ENCODE measurements at places on chromosomes 12 and 14.
A peak's percentile ranks its signal among the peaks of the same experiment; 100 is the strongest.

- no peak for DNase-seq
Observed at GRCh38 chr12:123971449-123971769, 1.2 kb downstream of the CCDC92 start.

GRCh38 chr14:21913759-21914158, 240.1 kb upstream of the OR4E1 start:
- DNase-seq = peak; percentile 72

DNA sequence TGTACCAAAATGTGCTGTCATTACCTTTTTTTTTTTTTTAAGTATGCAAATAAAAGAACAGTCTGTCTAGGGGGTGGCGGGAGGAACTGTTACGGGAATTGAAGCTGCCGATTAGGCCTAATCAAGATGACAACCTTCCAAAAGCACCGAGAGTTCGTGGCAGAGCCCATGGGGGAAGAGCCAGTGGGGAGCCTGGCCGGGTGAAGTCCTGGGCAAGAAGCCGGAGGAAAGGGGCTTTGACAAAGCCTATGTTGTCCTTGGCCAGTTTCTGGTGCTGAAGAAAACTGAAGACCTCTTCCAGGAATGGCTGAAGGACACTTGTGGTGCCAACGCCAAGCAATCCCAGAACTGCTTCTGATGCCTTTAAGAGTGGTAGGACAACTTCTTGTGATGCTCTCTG, 42.6 kb downstream of the ACTN1 start:
- DNase-seq = no peak

DNA sequence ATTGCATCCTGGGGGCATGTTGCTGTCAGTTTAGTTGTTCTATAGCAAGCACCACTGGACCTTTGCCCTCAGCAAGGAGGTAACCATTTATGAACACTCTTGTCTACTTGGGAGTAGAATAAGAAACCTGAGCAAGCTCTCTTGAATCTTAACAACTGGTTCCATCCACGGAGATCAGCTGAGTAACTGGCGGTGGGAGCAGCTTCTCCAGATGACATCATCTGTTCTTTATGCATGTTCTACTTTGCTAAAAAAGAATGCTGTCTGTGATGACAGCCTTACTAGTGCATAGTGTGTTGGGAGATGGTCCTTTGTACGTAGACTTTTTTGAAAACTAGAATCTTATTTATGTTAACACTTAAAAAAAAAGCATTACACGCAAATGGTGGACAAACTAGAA, 17.7 kb downstream of the SLC4A8 start:
- DNase-seq = no peak

DNA sequence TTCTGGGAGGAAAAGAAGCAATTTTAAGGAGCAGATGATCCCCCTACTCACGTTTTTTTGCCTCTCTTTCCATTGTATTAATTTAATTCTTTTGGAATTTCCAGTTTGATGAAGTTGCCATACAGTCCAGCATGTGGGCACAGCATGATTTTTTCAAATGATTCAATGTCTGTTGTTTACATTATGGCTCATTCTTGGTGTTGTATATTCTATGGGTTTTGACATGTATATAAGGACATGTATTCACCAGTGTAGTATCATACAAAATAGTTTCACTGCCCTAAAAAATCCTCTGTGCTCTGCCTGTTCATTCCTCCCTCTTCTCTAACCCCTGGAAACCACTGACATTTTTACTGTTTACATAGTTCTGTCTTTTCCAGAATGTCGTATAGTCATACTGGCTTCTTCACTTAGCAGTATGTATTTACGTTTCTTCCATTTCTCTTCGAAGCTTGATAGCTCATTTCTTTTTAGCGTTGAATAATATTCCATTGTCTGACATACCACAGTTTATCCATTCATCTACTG, 13.3 kb upstream of the KLHDC2 start:
- no peak for DNase-seq

GRCh38 chr12:68001486-68002466, 12.5 kb downstream of the IFNG-AS1 start:
- DNase-seq = no peak

- DNase-seq = no peak
Observed at GRCh38 chr12:116759783-116760621, 21.9 kb downstream of the RNFT2 start.

GRCh38 chr14:105072381-105072861, 7.2 kb upstream of the GPR132 start:
- DNase-seq = no peak

- DNase-seq = no peak
Observed at GRCh38 chr12:121167232-121167820, 34.6 kb downstream of the P2RX7 start.

GRCh38 chr12:114689075-114689994, 5.4 kb upstream of the TBX3 start:
- no peak for DNase-seq

DNA sequence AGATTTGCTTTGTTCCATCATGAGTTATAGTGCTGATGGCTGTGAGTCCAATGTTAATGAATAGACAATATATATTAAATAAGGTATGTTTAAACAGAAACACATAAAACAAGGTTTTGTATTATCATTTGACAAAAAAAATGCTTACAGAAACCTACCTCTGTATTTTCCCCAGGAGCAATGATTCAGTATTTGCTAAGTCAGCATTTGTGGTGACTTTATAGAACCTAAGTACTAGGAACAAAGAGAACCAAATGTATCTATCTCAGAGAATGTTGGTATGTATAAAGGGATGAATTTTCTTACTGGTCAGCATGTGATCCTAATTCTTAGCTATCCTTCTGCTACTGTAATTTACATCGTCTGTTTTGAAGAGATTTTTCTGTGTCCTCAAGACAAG, 421.5 kb upstream of the SEL1L start:
- DNase-seq = no peak

DNA sequence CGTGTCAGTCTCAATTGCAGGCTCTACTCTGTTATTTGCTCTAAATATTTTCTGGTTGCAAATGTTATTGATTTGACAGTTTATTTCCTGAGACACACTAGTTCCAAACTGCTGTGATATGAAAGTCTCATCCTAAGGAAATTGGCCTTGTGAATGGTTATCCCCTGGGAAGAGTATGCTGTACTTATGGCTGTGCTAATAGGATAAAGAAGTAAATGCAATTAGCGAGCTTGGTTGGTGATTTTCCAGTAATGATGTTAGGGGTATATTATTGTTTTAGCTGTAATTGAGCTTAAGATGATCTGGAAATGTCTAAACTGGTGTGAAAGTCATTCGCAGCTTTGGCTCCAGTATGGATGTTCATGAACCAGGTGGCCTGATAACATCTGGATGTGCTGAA, 197.9 kb downstream of the SUDS3 start:
- DNase-seq = no peak

- DNase-seq = no peak
Observed at GRCh38 chr12:126160912-126161311, 1095.7 kb downstream of the AACS start.

GRCh38 chr14:89773644-89774316, 180.8 kb downstream of the EFCAB11 start:
- peak; percentile 23 for DNase-seq

DNA sequence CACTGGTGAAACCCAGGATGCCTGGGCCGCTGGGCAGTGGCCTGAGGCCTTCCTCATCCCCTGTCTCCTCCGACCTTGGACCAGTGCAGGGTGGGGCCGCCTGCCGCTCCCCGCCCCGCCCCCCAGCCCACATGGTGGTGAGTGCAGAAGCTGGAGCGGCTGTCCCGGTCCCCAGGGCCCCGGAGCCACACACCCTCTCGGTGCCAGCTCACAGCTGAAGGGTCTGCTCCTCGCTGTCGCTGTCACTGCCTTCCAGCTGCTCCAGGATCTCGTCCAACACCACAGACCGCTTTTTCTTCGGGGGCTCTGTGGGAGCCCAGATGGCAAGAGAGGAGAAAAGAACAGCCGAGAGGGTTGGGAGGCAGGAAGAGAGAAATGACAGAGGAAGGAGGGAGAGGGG, 143.1 kb downstream of the RBM19 start:
- no peak for DNase-seq

All from activated CD8-positive, alpha-beta memory T cell treated with anti-CD3 and anti-CD28 coated beads for 4 hours (primary cell).